Sigmoid colon (tissue), 7 donors: ENCODE measurements at places on chromosomes 13 and 19. TPM values are rescaled to one million over a fixed set of nuclear protein-coding genes. Genes with fewer than 3 reads are reported as not detected.

DNA sequence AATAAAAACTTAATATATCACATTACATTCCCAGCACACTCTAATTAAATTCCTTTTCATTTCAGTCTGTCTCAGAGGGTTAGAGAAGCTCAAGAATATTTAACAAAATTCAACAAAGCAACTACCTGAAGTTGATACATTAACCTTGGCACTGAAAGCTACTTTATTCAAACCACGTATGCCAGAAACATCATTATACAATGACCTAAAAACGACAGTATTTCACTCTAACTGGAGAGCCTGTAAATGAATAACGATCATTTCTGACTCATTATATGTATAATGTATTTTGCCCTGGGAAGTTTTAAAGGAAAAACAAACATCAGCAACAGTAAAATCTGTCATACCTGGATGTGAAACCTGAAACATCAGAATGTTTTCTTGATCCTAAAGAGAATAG is 270.1 kb downstream of the SLITRK5 start:
- no peak for DNase-seq

GRCh38 chr13:34620074-34620850 is 321.8 kb upstream of the NBEA start:
- no peak for DNase-seq

The MATK gene
- total RNA-seq, result 1.8 TPM

The URAD gene
- not detected for total RNA-seq

GRCh38 chr19:54434112-54434872 is 14.7 kb upstream of the LENG8 start:
- peak; percentile 54 for DNase-seq

GRCh38 chr19:1975162-1975480 is 34.1 kb downstream of the CSNK1G2 start:
- no peak for DNase-seq

- DNase-seq, result no peak
These were observed 281.2 kb downstream of the FOXO1 start for GRCh38 chr13:40384976-40385857.

- no peak for DNase-seq
These were observed 23.0 kb downstream of the CUL4A start for GRCh38 chr13:113232208-113233003.

The CEACAM16 gene
- not detected for total RNA-seq

- DNase-seq, result no peak
These were observed 1246.5 kb downstream of the UQCRFS1 start for GRCh38 chr19:27966390-27966816.

DNA sequence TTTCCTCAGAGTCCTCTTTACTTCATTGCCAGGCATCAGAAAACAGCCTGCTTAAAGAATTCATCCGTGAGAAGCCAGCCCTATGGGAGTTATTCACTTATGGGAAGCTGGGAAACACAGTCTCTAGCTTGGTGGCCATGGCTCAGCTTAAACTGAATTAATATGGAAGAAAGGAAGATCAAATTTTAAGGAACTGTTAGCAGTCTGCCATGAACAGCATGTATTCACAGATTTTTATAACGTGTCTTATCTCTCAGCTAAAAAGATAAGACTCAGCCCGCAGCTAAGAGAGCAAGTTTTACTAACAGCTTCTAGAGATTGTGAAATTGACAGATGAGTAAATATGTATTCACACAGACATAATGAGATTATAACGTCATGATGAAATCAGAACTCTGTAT is 253.7 kb upstream of the RXFP2 start:
- no peak for DNase-seq

DNA sequence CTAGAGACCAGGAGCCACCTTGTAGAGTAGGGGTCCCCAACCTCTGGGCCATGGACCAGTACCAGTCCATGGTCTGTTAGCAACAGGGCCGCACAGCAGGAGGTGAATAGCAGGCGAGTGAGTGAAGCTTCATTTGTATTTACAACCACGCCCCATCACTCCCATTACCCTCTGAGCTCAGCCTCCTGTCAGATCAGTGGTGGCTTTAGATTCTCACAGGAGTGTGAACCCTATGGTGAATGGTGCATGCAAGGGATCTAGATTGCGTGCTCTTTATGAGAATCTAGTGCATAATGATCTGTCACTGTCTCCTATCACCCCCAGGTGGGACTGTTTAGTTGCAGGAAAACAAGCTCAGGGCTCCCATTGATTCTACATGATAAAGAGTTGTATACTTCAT is 303.6 kb downstream of the KCNRG start:
- DNase-seq, result no peak

- DNase-seq, result no peak
These were observed 23.4 kb downstream of the UBAC2 start for GRCh38 chr13:99224021-99224420.

DNA sequence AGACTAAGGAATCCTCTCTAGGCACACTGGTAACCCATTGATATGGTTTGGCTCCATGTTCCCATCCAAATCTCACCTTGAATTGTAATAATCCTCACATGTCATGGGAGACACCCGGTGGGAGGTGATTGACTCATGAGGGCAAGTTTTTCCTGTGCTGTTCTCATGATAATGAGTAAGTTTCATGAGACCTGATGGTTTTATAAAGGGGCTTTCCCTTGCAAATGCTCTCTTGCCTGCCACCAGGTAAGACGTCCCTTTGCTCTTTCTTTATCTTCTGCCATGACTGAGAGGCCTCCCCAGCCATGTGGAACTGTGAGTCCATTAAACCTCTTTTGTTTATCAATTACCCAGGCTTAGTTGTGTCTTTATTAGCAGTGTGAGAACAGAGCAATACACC is 81.4 kb upstream of the GPC6 start:
- DNase-seq, result no peak

The ZNF682 gene
- 2.5 TPM for total RNA-seq

DNA sequence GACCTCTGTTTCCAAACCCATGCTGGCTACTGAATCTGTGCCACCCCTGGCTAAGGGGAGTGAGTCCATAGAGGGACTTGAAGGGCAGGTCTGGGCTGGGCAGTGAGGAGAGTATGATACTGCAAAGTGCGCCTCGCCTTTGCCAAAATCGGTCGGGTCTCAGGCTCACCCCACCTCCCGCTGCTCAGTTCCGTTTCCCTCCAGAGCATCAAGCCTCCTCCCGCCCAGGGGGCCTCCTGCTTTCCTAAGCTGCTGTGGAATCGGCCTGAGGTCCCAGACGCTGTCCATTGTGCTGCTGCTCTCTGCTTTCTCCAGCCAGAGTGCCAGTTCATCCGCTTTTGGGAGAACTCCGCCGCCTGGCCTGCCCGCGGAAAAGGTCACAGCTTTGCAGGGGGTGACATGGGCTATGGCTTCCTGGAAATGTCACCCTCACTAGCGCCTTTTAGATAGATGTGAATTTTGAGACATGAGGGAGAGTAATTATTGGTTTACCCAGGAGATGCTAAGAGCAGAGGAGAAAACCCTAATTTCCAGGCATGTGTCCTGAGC is 1418.4 kb downstream of the UQCRFS1 start:
- no peak for DNase-seq

- no peak for DNase-seq
These were observed 695 bp downstream of the ICAM1 start for GRCh38 chr19:10271543-10272086.

DNA sequence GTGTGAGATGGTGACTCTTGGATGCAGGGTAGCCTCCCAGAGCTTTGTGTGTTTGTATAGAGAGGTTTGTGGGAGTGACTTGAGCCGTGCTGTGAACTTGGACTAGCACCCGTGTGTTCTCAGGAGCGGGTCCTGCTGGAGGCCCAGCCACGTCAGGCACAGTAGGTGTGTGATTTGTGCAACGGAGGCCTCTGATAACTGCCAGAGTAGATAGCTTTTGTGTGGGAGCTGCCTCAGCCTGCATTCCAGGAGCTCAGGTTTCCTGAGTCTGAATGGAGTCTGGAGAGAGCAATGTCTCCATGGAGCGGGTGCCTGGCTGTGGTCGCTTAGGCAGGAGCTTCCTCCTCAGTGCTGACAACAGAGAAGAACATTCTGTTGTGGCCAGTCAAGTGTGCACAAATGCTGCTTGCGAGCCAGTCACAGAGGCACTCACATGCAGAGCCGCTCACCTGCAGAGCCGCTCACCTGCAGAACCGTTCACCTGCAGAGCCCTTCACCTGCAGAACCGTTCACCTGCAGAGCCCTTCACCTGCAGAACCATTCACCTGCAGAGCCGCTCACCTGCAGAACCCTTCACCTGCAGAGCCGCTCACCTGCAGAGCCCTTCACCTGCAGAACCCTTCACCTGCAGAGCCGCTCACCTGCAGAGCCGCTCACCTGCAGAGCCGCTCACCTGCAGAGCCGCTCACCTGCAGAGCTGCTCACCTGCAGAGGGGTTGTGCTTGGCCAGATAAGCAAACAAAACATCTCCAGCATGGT is 32.6 kb downstream of the TFDP1 start:
- DNase-seq, result no peak

- DNase-seq, result no peak
These were observed 136.7 kb upstream of the TMTC4 start for GRCh38 chr13:100811024-100811865.

DNA sequence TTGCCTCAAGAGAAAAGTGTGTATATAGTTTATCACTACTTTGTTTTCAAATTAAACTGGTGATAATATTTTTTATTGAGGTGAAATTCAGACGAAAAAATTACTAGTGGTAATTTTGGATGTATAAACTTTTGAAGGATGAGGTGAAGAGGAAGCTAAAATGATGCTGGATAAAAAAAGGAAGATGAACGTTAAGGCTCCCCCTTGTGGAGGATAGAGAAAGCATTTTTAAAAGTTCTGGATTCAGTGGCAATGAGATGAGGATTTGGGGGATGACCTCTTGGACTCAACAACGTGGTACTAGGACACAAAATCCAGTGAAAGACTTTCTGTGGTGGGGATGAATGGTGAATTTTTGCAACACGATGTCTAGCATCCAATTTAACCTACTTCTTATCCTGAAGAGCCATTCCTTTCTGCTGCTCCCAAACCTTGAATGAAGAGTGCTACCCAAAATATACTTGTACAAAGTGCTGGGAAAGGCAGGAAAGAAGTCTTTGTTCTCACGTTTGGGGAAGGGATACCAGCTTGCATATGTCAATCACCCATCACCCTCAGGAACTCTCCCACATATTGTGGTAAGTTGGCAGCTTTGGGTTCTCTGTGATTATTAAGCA is 7.3 kb upstream of the SIGLEC5 start:
- DNase-seq, result no peak

- DNase-seq, result no peak
These were observed 502.7 kb downstream of the FGF9 start for GRCh38 chr13:22173610-22174009.

The CATSPERD gene
- not detected for total RNA-seq

The SERTAD3 gene
- 26.6 TPM for total RNA-seq

- DNase-seq, result no peak
These were observed 66.5 kb upstream of the STARD13 start for GRCh38 chr13:33352041-33352440.

DNA sequence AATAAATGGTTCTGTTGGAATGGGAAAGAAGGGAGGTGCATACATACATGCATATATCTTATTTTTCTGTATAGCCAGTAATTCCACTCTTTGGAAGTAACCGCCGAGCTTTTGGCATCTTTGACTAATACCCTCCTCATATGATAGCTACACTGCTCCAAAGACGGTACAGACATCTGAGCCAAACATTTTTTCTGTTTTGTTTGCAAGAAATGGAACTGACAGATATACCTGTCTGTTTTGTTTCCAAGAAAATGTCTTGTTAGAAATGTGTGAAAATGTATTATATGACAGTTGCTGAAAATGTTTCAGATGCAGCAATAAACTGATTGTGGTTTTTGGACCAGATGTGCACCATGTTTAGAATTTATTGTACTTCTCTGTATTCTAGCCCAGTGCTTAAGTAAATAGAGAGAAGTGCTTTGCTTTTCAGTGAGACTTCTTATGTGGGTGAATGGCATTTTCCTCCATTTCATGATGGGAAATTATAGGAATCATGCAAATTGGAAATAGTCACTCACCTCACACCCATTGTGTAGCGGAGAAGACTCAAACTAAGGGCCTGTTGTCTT is 396.9 kb downstream of the KCNRG start:
- DNase-seq, result no peak

- peak; percentile 69 for DNase-seq
These were observed 3.2 kb upstream of the SIX5 start for GRCh38 chr19:45772130-45772840.

DNA sequence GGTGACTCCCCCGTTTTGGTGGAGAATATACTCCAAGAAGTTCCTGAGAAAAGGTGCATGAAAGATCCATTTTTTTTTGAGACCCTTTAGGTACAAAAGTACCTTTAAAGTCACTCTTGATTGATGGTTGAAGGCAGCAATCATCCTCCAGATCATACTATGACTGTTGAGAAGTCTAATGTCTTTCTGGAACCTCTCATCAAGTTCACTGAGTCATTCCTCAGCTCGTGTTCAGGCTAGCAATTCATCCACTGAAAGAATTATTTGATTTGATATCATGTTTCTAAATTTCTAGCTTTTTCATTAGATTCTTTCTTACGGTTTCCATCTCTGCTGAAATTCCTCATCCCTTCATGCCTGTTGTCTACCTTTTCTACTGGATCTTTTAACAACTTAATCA is 65.1 kb upstream of the GJB6 start:
- DNase-seq, result no peak

The TMEM150B gene
- total RNA-seq, result 4.1 TPM

DNA sequence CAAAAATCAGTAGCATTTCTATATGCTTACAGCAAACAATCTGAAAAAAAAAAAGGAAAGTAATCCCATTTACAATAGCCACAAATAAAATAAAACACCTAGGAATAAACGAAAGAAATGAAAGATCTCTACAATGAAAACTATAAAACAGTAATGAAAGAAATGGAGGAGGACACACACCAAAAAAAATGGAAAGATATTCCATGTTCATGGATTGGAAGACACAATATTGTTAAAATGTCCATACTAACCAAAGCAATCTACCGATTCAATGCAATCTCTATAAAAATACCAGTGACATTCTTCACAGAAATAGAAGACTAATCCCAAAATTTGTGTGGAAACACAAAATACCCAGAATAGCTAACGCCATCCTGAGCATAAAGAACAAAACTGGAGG is 4.7 kb downstream of the FCGBP start:
- no peak for DNase-seq

DNA sequence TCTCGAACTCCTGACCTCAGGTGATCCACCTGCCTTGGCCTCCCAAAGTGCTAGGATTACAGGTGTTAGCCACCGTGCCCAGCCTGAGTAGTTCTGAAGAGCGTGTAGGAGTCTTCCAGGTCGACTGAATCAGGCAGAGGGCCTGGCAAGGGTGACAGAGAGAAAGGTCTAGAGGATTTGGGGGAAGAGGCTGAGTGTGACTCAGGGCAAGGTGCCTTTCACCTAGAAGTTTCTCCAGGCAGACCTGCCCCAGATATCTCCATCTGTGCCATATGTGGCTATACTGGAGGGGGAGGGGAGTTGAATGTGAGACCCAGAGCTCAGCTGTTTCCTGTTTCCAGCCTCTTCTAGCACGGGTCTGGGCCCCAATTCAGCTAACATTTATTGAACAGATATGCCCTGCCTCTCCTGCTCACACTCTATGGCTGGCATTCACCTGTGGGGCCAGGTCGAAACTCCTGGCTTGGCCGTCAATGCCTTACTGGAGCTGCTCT is 1.3 kb downstream of the CCDC159 start:
- no peak for DNase-seq

The OR7A5 gene
- total RNA-seq, result not detected

The TUBGCP3 gene
- 23.8 TPM for total RNA-seq

The NAXD gene
- 33.5 TPM for total RNA-seq

The SELENOV gene
- not detected for total RNA-seq
